ENCODE measurements at places on chromosomes 11 and 22.

DNA sequence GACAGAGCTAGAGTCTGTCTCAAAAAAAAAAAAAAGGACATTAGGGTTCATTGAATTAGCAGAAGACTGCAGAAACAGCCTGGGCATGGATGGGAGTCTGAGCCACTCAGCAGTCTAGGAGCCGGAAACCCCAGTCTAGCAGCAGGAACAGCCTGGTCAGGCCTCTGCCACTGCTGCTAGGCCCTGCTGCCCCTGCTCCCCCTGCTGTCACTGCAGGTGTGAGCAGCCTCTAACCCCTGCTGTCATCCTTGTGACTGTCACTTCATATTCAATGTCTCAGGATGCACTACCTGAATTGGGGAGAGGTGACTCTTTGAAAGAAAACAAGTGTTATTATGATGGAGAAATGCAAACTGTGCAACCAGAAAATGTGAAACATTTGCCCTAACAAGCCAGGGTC is 7.0 kb upstream of the DDX17 start:
- DNase-seq, result no peak

GRCh38 chr11:16356057-16356760 is at the start of gene SOX6:
Gene SOX6 (minus strand): TSS chr11:16356546. CDS start chr11:16341248, 15,298 bp downstream.
- peak; percentile 19 for DNase-seq

GRCh38 chr11:501001-501682 is 5.9 kb downstream of the RNH1 start:
- DNase-seq, result no peak

- DNase-seq, result no peak
Measured at GRCh38 chr11:124740277-124740882, 638 bp downstream of the NRGN start.

GRCh38 chr11:65414776-65415498 is 7.7 kb upstream of the NEAT1 start:
- no peak for DNase-seq

GRCh38 chr11:66720899-66721470 is 8.0 kb downstream of the SPTBN2 start:
- DNase-seq, result no peak

DNA sequence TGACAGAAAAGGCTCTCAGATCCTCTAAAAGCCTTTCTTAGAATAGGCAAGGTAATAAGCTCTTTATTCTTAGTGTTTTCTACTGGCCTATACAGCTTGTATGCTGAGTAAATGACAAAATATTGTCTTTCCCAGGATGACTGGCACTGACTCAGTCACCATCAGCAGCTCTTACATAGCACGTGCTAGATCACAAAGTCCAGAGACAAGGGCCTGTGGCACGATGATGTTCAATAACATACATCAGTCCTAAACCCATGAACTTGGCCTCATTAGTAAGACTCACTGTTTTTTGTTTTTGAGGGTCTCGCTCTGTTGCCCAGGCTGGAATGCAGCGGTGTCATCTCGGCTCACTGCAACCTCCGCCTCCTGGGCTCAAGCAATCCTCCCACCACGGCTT is 42.7 kb downstream of the CELF1 start:
- no peak for DNase-seq

DNA sequence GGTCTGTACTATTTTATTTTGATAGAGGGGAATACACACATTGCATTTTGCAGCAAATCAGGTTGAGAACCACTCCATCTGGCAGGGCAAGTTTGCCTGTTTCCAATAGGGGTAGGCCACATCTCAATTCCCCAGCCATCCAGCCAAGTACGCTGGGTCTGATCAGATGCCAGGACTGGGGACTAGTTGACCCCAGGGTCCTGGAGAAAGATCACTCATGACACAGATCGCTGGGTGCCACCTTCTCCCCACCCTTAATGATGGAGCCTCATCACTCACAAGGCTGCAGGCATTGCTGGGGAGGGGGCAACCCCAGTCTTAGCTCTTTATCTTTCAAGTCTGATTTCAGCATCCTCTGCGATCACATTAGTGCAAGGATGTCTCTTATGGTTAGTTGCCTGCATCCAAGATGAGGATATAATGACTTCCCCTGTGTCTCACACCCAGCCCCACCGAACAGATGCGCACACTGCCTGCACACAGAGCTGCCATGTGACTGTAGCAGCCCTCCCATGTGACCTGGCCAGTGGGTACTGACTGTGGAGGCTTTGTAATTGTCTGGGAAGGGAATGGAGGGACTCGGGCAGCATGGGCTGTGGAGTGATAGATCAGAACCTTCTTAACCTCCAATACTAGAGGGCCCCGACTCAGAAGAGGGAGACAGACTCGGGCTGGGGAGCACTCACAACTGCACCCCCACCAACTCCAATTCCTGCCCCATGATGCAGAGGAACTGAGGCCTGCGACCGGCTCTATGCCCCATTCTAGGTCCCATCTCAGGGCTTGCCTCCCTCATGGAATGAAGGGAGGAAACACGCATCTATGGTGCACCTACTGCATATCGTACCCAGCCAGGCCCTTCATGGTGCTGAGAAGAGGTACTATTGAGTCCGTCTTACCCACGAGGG is 155.8 kb downstream of the DSCAML1 start:
- peak; percentile 42 for DNase-seq

GRCh38 chr11:63826471-63827190 is 12.3 kb upstream of the MARK2 start:
- no peak for DNase-seq

DNA sequence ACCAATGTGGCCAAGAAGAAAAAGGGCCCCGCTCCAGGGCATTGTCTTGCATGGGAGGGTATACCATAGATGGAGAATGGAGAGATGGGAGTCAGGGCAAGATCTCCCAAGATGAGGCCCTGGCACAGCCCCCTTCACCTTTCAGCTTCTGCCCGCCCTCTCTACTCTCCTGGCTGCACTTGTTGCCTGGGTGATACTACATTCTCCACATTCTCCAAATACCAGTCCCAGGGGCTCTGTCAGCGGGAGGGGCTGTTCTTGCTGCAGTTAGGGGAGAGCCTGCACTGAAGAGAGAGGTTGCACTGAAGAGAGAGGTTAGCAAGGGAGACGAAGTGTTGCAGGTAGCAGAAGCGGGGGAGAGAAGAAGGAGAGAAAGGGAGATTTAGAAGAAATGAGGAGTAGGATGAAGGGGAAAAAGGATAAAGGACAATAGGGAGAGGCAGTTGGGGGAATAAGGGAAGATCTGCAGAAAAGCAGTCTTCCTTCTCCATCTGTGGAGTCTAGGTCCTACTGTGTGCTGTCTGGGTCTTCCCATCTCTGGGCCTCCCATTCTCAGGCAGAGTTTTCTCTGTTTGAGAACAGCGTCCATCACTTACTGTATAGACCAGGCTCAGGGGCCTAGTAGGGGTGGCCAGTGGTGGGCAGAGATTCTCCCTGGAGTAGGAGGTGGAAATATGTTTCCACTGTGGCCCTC is 8.0 kb downstream of the PHLDB1 start:
- no peak for DNase-seq

GRCh38 chr11:16902781-16903378 is 111.3 kb downstream of the PLEKHA7 start:
- DNase-seq, result no peak

DNA sequence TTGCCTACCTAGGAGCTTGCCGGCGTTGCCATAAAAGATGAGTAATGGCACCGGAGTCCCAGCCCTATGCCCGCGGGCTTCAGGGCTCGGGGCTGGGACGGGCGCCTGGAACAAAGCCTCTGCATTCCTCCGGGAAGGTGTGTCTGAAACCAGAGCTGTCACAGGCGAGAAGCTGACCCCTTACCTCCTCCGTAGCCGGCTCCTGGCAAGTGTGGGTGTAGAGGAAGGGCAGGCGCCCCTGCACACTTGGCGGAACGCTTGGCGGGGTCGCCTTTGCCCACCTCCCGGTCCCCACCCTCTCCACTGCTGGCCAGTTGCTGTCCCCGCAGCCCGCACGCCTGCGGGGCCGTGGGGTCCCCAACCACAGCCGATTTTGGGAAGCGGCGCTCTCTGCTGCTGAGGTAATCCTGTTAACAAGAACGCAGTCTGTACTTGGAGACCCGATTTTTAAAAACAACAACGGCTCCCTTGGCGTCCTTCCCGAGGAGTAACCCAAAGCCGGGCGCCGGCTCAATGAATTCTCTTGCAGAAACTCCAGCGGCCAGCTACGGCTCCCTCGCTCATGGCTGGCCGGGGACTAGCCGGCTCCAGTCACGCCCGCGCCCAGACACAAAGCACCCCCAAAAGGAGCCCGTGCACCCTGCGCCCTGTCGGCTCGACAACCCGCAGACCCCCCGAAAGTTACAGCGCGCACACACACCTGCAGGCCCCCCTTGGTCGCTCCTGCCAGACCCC is 89.2 kb downstream of the PLEKHA7 start:
- no peak for DNase-seq

DNA sequence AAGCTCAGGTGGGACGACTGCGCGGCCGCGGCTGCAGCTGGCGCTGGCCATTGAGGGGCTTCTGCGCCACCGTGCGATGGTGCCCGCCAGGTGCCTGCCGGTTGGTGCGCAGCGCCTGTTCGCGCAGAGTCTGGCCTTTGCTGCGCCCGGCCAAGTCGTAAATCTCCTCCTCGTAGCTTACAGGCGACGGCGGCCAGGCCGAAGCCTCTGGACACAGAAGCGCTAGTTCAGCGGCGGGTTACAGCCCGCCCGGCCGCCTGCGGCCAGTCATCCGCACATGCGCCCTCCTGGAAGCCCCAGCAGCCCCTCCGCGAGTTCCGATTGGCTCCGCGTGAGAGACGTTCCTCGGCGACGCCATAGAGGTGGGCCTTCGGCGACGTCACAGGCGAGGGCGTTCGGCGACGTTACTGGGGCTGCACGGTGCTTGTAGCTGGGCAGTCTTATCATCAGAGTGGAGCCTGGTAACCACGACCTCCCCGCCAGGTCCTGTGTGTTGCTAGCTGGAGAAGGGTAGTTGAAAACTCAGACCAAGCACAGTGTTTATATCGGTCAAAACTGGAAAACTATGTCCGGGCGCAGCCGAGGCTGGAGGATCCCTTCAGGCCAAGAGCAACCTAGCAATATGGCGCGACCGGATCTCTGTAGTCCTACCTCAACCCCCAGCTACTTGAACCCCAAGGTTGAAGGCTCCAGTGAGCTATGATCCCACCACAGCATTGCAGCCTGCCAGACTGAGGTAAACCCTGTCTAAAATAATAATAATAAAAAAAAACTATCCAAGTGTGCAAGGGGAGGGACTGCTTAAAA is 265.7 kb downstream of the OR4C45 start:
- DNase-seq, result no peak

All from C1 segment of cervical spinal cord (tissue), 14 donors.